ENCODE measurements at places on chromosomes 11 and 22.

DNA sequence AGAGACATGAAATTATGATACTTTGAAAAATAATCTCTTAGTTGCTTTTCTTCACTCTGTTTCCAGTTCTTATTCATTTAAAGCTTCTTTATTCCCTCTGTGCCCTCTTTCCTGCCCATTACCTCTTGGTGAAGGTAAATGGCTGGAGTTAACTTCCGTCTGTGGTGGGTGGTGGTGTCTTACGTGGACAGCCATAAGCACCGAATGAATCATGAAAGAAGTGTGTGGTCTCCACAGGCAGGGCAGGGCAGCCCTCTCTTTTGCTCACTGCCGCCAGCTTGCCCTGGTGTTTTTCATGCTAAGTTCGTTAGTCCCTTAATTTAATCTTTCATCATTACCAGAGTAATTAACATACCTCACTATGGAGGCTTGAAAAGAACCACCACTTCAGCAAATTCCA lies 98.7 kb upstream of the SORL1-AS1 start:
- no peak for DNase-seq

DNA sequence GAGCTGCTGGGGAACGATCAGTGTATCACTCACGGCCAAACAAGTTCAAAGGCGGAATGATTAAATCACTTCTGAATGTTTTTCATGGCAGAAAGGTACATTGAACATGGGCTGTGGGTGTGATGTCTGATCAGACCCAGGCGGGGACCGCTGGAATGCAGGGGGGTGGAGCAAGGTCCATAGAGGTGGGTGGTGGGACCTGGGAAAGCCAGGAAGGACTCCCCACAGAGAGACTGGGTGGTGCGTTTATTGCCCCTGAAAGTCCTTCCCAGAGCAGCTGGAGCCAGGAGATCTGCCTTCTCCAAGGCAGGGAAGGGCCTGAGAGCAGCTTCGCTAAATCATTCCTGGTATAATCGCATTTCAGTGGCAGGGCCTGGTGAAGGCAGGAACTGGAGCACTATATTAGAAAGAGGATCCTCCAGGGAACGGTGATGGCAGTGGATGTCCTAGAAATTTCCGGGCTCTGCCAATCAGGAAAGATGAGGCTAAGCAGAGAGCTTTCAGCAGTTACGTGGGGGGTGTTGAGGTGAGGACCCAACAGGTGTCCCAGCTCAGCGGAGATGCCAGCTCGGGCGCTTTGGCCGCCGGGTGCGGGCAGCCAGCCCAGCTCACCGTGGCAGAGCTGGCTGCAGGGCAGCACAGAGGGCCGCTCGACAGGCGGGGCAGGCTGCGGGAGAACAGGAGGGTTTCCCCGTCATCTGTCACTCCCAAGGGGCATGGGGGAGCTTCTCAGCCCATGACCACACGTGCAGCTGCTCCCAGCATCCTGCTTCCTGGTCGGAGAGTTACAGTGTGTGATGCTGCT lies 271.7 kb downstream of the CTTN start:
- no peak for DNase-seq

DNA sequence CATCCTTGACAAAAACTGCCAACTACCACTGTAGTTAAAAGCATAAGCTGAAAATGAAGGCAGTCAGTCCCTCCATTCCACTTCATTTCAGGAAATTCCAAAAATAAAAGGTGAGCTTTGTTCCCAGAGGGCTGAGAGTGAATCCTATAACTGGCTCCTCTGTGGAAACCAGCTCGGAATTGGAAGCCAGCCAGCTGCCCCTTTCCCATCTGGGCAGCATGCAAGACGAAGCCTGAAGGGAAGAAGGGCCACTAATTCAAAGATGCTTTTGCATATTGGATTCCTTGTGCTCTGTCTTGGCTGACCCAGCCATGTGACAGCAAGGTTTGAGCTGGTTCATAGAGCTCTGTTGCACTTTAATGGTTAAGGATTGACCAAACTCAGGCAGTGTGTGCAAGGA lies 83.4 kb downstream of the ALX4 start:
- no peak for DNase-seq

- DNase-seq = no peak
Observed at GRCh38 chr11:126578426-126578825, 222.9 kb downstream of the ST3GAL4 start.

GRCh38 chr22:37219533-37219932 lies 7.3 kb upstream of the SSTR3 start:
- no peak for DNase-seq

DNA sequence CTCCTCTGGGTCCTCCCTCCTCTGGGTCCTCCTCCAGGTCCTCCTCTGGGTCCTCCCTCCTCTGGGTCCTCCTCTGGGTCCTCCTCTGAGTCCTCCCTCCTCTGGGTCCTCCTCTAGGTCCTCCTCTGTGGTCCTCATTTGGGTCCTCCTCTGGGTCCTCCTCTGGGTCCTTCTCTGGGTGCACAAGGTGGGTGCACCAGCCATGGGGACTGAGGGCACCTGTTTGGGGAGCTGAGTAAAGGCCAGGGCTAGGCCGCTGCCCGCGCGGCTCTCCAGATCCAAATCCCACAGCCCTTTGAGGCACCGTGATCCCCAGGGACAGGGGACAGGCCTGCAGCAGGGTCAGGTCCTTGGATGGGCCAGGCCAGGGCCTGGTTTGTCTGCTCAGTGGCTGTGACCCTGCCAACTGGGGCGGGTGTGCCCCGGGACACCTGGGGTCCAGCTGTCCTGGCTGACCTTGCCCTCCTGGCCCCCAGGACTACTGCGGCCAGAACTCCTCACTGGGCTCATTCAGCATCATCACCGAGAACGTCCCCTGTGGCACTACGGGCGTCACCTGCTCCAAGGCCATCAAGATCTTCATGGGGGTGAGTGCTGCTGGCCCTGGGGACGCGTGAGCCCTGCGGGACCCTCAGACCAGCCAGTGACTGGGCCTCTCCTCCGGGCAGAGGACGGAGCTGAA lies 12.7 kb downstream of the MUC2 start:
- no peak for DNase-seq

GRCh38 chr11:40292721-40293508 lies 1166.5 kb downstream of the LRRC4C start:
- no peak for DNase-seq

GRCh38 chr22:23823331-23823791 lies 15.4 kb downstream of the DERL3 start:
- no peak for DNase-seq

GRCh38 chr11:85795712-85796487 lies 15.0 kb downstream of the SYTL2 start:
- no peak for DNase-seq

DNA sequence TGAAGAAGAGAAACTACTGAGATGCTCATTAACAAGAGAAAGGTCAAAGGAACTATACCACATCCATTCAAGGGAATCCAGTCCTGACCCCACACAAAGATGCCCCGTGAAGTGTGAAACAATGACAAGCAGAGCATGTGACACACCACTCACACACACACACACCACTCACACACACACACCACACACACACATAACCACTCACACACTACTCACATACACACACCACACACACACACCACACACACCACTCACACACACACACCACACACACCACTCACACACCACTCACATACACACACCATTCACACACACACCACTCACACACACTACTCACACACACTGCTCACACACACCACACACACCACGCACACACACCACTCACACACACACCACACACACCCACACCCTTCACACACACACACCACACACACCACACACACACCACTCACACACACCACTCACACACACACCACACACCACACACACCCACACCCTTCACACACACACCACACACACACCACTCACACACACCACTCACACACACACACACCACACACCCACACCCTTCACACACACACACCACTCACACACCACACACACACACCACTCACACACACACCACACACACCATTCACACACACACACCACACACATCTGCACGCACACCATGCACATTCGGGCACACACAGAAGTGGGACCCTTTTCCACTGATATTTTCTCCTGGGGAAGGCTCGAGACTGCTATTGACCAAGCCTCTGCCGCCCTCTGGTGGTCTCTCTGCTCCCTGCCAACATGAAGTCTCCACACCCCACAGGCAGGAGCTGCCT lies 32.0 kb upstream of the COMT start:
- peak; percentile 49 for DNase-seq

DNA sequence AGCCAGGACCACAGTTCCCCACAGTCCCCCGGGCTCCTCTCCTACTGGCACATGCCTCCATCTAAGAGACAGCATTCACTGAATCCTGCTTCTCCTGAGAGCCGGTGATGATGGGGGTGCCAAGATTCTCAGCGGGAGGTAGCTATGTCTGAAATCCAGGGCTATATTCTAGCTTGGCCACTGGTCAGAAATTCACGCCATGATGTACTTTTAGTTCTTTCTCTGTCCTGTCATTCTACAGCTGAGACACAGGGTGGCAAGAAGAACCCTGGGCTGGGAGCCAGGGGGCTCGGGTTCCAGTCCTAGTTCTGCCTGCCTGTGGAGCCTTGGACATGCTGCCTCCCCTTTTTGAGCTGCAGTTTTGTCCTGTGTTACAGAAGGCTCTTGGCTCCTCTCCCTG lies 59.2 kb upstream of the PHOX2A start:
- DNase-seq = no peak

DNA sequence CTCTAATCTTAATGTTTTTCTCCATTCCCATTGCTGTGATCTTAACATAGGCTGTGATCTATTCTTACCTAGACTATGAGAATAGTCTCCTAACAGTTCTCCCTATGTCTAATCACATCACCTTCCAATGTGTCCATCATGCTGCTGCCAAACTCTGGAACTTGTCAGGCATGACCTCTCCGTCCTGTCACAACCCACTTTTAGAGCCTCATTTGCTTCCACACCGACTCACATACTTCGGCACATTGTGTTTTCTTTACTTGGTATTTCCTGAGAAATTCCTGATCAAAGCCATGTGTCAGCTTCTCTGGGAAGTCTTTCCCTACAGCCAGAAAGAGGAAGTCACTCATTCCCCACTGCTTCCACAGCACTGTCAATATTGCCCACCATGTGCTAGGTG lies 40.5 kb upstream of the BIRC3 start:
- no peak for DNase-seq

- DNase-seq = no peak
Observed at GRCh38 chr11:91792779-91793262, 431.8 kb upstream of the FAT3 start.

GRCh38 chr11:64233913-64234586 lies at the start of gene VEGFB:
TSS of gene VEGFB (plus strand) at chr11:64234584. CDS start at chr11:64234834, 250 bp downstream.
- peak; percentile 44 for DNase-seq

Data from T-cell (primary cell).